ENCODE measurements at places on chromosomes 2 and 18. TPM values are rescaled to one million over a fixed set of nuclear protein-coding genes. Genes with fewer than 3 reads are reported as not detected.

Gene LONRF2
- total RNA-seq = 3.2 TPM

Gene RPRM
- total RNA-seq = 0.10 TPM

Gene RGPD3
- total RNA-seq = 0.05 TPM

Gene PLCD4
- 2.8 TPM for total RNA-seq

Gene ZAP70
- not detected for total RNA-seq

Gene HNRNPLL
- total RNA-seq = 40.2 TPM

Gene PLEKHH2
- 1.8 TPM for total RNA-seq

Gene TMEM200C
- total RNA-seq = 3.8 TPM

Gene ASXL2
- total RNA-seq = 18.8 TPM

Gene FAM136A
- 55.9 TPM for total RNA-seq

Gene ACOXL
- not detected for total RNA-seq

Gene GPBAR1
- not detected for total RNA-seq

Gene SLC30A3
- total RNA-seq = 0.50 TPM

Gene TCF23
- not detected for total RNA-seq

Gene GPATCH11
- total RNA-seq = 11.3 TPM

Gene SPATS2L
- total RNA-seq = 58.3 TPM

Gene EMILIN2
- 0.12 TPM for total RNA-seq

Gene BZW1
- total RNA-seq = 1,408 TPM

Gene EMILIN1
- not detected for total RNA-seq

Gene C2orf92
- 1.6 TPM for total RNA-seq

Gene CASP10
- 13.0 TPM for total RNA-seq

Gene VSNL1
- not detected for total RNA-seq

Gene MAP3K19
- not detected for total RNA-seq

Gene ITGB6
- not detected for total RNA-seq

Gene RTP5
- not detected for total RNA-seq

Gene DNAJC5G
- not detected for total RNA-seq

Gene SGPP2
- not detected for total RNA-seq

Gene HOXD3
- not detected for total RNA-seq

Gene CD8A
- 0.12 TPM for total RNA-seq

Gene KIAA1328
- total RNA-seq = 3.2 TPM

Gene CFC1
- not detected for total RNA-seq

Gene LRRTM1
- total RNA-seq = not detected

Gene ALPP
- total RNA-seq = not detected

Gene IL36RN
- not detected for total RNA-seq

Gene SKOR2
- total RNA-seq = not detected

Gene ICOS
- total RNA-seq = not detected

Gene STAT4
- total RNA-seq = 10.4 TPM

Gene ZSWIM2
- not detected for total RNA-seq

Gene CHRNG
- total RNA-seq = not detected

Gene FBLN7
- total RNA-seq = 1.0 TPM

Gene RIT2
- not detected for total RNA-seq

Gene KIF5C
- 0.46 TPM for total RNA-seq

Gene C2orf66
- 0.84 TPM for total RNA-seq

Gene UGT1A9
- total RNA-seq = not detected

Gene CFAP65
- total RNA-seq = not detected

Gene STRADB
- total RNA-seq = 46.1 TPM

Measured in NCI-H460 (cell line).